Aorta (tissue), 5 donors: ENCODE measurements at places on chromosomes 11 and 22.

- H3K4me3 ChIP-seq = no peak overlapping the region
- H3K27me3 ChIP-seq = no peaks in the 10 kb centered on the region
- no peaks in the 10 kb centered on the region for H3K4me1 ChIP-seq
- no peak overlapping the region for H3K27ac ChIP-seq
- H3K36me3 ChIP-seq = no peaks in the 10 kb centered on the region
- no peak for DNase-seq
Measured at GRCh38 chr11:23013509-23013908, 153.2 kb upstream of the CCDC179 start.

DNA sequence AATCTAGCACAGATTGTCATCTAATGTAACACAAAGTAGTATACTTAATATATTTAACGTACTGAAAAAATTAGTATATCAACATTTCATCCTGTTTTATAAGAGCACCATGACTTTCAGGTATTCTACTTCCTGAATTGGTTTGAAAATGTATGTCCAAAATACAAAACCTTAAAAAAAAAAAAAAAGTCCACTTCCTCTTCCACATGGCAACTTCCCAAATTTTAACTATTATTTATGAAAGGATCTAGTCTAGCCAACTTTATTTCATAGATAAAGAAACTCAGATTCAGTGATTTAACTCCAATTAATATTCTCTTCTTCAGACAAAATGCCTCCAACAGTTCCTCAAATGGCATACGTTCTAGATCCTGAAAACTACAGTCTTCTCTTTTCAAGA, 44.0 kb downstream of the PIK3C2A start:
- peaks cover 2% of the 10 kb centered on the region for H3K36me3 ChIP-seq
- H3K27ac ChIP-seq = no peak overlapping the region
- H3K27me3 ChIP-seq = no peaks in the 10 kb centered on the region
- peaks cover 2% of the 10 kb centered on the region for H3K4me1 ChIP-seq
- no peak overlapping the region for H3K4me3 ChIP-seq
- DNase-seq = no peak

DNA sequence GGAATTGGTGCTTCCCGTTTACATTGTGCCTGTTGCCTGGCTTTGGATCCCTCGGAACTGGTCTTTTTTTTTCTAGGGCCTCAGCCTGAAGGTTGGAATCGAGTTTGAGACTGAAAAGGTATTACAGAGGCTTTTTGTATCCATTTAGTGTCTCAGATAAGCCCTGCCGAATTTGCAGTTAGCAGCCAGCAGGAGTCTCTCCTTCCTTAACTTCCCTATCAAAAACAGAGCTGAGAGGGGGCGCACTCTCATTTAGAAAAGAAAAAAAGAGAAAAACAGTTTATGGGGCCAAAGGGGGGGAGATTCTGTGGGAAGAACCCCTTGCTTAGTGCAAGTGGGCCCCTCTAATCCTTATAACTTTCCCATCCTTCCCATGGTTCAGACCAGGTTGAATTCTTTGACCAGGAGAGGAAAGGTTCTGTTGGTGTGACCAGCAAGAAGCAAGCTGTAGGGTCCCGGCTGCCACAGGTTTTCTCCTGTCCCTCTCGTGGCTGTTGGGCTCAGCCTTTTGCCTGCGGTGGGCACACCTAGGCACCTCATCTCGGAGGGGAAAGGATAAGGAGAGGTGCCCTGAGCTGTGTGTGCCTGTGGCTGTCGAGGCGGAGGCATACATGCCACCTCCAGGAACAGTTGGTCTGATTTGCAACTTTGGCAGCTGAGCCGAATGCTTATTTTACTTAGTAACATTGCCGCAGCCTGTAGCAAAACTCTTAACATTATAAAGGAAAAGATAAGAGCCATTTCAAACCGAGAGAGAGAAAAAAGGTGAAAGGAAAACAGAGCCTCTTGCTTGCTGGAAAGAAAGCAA, 565.0 kb upstream of the CNTN5 start:
- H3K4me3 ChIP-seq = no peak overlapping the region
- no peaks in the 10 kb centered on the region for H3K4me1 ChIP-seq
- H3K36me3 ChIP-seq = no peaks in the 10 kb centered on the region

GRCh38 chr22:27727673-27728451, 73.7 kb downstream of the MN1 start:
- DNase-seq = no peak
- H3K4me1 ChIP-seq = no peaks in the 10 kb centered on the region
- no peaks in the 10 kb centered on the region for H3K27me3 ChIP-seq
- no peaks in the 10 kb centered on the region for H3K36me3 ChIP-seq
- H3K27ac ChIP-seq = no peak overlapping the region

DNA sequence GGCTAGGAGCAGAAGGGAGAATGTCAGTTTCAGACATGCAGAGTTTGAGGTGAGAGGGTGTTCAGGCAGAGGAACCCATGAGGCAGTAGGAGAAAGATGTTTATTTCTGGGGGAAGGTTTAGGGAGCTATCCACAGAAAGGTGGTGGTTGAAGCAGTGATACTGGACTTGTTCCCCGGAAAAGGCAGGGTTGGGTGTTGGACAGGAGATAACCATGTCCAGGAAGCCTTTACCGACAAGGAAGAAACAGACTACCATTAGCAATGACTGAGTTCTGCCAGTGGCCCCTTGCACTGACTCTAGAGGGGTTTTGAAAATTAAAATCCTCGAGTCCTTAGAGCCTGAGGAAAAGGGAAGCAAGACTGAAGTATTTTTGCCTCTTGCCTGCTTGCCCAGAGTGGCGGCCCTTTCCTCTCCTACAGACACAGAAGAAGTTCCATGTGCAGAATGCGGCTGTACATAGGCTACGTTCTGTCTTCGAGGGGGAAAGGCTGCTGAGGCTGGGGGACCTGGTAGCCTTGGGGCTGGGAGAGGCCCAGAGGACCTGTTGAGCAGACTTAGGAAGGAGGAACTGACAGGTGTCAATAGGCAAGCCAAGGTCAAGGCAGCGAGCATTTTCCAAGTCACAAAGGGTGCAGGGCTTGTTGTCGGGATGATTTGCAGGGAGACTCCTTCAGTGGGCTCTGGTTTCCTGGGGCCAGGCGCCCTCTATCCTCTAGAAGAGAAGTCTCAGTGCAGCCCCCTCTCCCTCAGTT, 146.7 kb downstream of the LDLRAD3 start:
- H3K27ac ChIP-seq = no peak overlapping the region
- no peaks in the 10 kb centered on the region for H3K36me3 ChIP-seq
- H3K4me3 ChIP-seq = no peak overlapping the region
- H3K27me3 ChIP-seq = no peaks in the 10 kb centered on the region
- peaks cover 7% of the 10 kb centered on the region for H3K4me1 ChIP-seq

DNA sequence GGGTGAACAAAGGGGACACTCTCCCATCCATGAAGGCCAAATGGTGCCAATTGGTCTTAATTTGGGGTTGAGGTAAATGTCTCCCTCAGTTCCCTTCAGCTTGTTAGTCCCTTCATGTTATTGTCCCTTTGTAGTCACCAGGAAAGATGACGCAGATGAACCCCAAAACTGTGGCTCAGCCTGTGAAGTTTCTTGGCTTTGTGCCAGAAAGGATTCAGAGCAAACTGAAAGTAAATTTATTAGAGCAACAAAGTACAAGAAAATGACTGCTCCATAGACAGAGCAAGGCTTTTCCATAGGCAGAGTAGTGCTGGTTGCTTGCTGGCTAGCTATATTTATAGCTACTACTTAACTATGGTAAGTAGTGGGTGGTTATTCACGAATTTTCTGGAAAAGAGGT, 16.7 kb downstream of the OR4C3 start:
- no peaks in the 10 kb centered on the region for H3K4me1 ChIP-seq
- no peak overlapping the region for H3K4me3 ChIP-seq
- H3K36me3 ChIP-seq = no peaks in the 10 kb centered on the region
- no peak overlapping the region for H3K27ac ChIP-seq
- H3K27me3 ChIP-seq = no peaks in the 10 kb centered on the region

- no peaks in the 10 kb centered on the region for H3K27me3 ChIP-seq
- H3K4me1 ChIP-seq = no peaks in the 10 kb centered on the region
- DNase-seq = no peak
- H3K36me3 ChIP-seq = peaks cover 6% of the 10 kb centered on the region
- H3K27ac ChIP-seq = no peak overlapping the region
Measured at GRCh38 chr11:60899046-60899936, 7.1 kb downstream of the PRPF19 start.

DNA sequence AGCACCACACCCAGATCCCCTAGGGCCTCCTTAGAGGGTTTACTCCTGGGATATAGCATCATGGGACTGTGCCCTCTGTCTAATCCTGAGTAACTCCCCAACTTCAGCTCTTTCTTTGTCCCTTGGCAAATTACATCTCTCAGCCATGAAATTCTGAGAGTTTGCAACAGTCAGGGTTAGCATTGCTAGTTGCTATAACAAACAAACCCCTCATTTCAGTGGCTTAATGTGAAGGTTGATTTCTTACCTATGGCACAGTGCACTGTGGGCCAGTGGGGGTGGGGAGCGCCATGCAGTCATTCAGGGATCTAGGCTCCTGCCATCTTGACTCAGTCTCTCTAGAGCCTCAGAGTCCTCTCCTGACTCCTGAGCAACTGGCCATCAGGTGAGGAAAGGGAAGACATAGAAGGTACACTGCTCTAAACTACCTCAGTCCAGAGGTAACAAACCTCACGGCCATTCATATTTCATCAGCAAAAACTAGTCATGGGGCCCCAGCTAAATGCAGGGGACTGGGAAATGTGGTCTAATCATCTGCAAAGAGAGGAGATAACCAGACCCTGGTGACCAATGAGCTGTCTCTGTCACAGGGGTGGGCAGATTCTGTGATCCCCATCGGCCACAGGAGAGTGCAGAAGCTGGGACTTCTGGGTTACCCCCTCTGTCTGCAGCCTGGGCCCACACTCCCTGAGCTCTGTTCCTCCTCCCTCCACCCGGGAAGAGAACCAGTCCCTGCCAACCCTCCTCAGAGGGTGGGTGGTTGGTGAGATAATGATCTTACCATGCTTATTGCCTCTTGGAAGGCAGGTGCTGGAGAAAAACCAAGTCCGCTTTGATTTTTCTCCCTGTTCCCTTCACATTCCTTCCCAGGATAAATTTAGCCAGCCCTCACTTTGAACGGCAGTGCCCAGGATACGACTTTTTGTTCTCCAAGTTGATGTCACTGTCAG, 17.5 kb downstream of the PRG3 start:
- H3K36me3 ChIP-seq = no peaks in the 10 kb centered on the region
- H3K4me3 ChIP-seq = no peak overlapping the region
- no peaks in the 10 kb centered on the region for H3K27me3 ChIP-seq
- no peaks in the 10 kb centered on the region for H3K4me1 ChIP-seq
- H3K27ac ChIP-seq = no peak overlapping the region

DNA sequence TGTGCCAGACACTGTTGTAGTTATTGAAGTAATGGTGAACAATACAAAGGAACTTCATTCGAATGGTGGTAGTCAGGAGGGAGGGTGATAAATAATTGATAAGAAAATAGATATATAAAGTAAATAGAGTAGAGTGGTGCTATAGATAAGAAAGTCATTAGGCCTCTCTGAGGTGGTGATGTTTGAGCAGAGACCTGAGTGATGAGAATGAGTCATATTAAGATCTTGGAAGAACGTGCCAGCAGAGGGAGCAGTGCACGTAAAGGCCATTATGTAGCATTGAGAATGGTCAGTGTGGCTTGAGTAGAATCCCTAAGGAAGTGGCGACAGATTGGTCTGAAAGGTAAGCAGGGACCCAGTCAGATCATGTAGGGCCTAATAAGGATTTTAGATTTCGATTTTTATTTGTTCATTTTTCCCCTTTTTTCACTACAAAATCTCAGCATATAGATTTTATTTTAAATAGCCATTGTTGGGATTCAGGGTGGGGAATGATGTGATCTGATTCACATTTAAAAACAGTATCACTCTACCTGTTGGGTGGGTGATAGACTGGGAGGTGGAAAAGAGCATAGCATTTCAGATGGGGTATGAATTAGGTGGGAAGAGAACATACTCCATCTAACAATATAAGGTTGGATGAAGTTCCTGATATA, 44.7 kb downstream of the CCDC90B start:
- no peak for DNase-seq
- H3K27ac ChIP-seq = no peak overlapping the region

DNA sequence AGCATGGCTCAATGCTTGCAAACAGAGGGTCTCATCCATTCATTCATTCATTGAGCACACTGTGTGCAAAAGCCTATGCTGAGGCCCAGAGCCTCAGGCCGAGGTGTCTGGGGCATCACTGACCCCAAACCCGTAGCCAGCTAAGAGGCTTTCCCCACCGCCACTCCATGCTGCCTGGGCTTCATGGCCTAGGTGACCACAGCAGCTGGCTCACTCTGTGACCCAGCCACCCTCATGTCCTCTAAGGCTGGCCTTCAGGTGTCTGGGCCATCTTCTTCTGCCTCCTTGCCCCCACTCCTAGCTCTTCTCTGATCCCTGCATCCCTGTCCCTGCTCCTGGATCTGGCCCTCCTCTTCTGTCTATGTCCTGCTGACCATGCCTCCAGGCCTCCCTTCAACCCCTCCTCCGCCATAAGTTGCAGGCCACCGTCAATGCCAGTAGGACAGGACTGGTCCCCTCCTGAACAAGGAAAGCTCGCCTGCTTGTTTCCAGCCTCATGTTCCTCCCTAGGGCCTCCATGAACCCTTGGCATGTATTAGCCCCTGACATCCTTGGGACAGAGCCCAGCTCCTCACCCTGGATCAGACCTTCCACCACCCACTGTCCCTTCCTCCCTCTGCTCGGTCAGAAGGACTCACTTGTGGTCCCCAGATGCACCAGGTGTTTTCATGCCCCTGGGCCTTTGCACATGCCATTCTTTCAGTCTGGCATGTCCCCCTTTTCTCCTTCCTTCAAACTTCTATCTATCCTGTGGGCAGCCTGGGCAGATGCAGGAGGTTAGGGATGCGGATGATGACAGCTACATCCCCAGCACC, 92.8 kb downstream of the MYEOV start:
- H3K27ac ChIP-seq = no peak overlapping the region
- no peak overlapping the region for H3K4me3 ChIP-seq
- DNase-seq = no peak
- no peaks in the 10 kb centered on the region for H3K36me3 ChIP-seq
- no peaks in the 10 kb centered on the region for H3K27me3 ChIP-seq
- H3K4me1 ChIP-seq = no peaks in the 10 kb centered on the region

GRCh38 chr11:104549019-104549418, 349.2 kb downstream of the CASP12 start:
- no peaks in the 10 kb centered on the region for H3K36me3 ChIP-seq
- no peak overlapping the region for H3K4me3 ChIP-seq
- H3K4me1 ChIP-seq = no peaks in the 10 kb centered on the region
- H3K27ac ChIP-seq = no peak overlapping the region
- H3K27me3 ChIP-seq = no peaks in the 10 kb centered on the region

DNA sequence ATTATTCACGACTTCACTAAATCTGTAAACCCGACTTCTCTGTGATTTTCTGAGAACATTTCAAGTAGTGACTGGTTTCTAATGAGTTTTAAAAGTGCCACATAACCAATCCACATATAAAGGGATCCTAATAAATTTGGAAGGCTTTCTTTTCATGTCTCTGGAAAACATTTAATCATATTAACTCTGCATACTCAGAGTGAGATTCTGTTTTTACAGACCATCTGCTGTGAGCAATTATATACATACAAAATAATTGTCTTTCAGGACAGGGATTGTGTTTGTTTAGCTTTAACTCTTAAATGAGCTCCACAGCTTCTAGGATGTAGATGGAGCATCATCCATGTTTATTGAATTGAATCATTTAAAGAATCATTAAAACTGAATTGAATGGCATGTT, 65.1 kb downstream of the PRMT3 start:
- H3K27ac ChIP-seq = no peak overlapping the region
- no peak overlapping the region for H3K4me3 ChIP-seq
- H3K36me3 ChIP-seq = no peaks in the 10 kb centered on the region
- no peaks in the 10 kb centered on the region for H3K27me3 ChIP-seq
